ENCODE measurements at places on chromosomes 2 and 18. TPM values are rescaled to one million over a fixed set of nuclear protein-coding genes. Genes with fewer than 3 reads are reported as not detected.

The RIT2 gene
- total RNA-seq = not detected

- no peak for DNase-seq
Measured at GRCh38 chr2:42050010-42050702, 2.3 kb downstream of the PKDCC start.

The NYAP2 gene
- total RNA-seq = not detected

DNA sequence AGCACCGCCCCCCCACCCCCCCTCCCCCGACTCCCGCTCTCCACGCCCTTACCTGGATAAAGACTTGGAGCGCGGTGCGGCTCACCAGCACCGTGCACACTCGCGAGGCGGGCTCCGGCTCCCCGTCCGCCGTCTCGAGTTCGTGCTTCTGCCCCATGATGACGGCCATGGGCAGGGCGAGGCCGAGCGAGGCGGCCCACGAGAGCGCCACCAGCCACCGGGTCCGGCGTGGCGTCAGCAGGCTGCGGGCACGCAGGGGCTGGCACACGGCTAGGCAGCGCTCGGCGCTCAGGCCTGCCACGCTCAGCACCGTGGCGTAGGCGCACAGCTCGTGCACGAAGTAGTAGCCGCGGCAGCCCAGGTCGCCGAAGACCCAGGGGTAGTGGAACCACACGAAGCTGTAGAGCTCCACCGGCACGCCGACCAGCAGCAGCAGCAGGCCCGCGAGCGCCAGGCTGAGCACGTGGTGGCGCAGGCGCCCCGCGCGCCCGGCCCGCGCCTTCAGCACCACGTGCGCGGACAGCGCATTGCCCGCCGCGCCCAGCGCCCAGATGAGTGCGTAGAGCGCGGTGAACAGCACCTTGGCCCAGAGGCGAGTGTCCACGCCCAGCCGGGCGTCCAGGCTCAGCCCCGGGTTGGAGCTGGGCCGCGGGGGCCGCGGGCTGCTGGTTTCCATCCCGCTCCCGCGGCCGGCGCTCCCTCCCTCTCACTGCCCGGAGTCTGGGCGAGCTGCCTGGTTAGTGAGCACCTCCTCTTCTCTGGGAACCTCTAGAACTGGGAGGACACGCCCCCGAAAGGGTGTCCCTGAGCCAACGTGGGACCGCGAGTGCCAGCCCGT is at the start of gene NTSR2:
NTSR2 (minus strand) TSS at position 742 of the 838 bp plus-strand sequence; CDS start at position 676, 66 bp downstream.
- peak; percentile 51 for DNase-seq

DNA sequence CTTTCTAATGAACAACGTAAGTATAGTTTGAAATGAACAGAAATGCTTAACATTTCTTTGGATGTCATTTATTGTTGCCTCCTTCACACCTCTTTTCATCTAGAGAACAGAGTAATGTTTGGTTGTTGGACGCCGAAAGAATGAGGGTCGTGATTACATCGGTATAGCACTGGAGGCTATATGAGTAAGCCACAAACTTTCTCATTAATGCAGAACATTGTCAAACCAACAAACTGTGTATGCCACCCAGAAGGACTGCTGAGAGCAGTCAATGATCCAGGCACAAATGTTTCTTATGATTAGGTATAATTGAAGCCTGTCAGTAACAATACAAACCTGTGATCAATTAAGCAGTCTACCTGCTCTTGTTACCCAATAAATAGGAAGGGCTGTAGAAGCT is 1494.7 kb upstream of the NXPH2 start:
- no peak for DNase-seq

The NT5C1B gene
- total RNA-seq = not detected

- DNase-seq = no peak
Measured at GRCh38 chr2:236092714-236093113, 75.5 kb downstream of the GBX2 start.

The G6PC2 gene
- not detected for total RNA-seq

The SLC9A4 gene
- 0.08 TPM for total RNA-seq

DNA sequence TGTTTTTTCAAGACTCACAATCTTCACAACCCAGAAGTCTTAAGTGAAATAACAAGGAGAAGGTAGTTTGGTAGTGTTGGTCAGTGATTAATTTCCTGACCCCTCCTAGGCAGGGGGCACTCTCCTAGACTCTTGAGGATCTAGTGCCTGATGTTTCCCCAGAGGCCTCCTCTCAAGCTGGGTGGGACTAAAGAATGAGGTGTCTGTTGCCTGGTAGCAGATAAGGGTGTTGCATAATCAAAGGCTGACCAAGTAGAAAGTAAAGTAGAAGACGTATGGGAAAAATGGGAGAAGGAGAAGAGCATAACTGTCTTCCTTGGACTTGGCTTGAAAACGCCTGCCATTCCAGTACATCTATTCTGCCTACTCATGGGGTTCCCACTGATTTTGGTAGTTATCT is 37.8 kb downstream of the VIT start:
- no peak for DNase-seq

DNA sequence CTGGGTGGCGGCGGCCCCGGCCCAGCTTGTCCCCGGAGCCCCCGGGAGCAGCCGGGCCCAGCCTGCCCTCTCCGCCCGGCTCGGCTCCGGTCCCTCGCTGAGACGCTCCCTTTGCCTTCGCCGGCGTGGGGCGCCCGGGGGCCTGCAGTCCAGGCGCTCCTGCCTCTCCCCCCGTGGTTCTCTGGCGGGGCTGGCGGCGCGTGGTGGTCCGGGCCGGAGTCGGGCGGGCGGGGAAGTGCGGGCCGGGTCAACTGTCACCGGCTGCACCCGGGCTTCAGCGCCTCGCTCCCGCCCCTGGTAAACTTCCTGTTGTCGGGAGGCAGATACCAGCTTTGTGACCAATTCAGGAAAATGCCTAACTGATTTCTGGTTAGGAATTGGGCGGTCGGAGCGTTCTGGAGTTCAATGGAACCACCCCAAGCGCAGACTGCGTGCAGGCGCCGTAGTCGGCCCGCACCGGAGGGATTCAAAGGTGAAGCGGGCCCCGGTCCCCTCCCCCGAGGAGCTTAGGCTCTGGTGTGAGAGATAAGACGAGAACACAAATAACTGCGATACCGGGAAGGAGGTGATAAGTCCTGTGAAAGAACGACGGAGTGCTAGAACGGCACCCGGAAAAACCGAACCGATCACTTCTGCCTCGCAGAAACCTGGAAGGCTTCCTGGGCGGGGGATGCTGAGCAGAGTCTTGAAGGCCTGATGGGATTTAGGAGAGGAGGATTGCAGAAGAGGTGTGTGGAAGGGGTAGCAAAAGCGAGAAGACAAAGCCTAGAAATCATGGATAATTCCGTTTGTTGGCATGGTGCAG is 891 bp downstream of the CAB39 start:
- peak; percentile 55 for DNase-seq

DNA sequence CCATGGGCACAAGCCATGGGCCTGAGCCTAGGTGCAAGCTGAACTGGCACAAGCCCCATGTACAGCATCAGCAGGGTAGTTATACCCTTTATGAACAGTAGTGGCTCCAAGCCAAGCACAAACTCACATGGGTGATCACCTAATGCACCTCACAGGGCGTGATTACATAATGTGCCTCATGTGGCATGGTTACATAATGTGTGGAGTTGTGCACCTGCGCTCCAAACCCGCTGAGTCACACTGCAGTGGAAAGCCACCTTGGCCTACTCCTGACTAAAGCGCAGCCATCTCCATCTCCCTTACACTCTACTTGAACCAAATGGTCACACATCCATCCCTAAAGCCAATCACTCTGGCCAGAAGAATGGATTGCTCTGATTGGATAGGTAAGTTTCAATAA is 279.7 kb downstream of the MBD2 start:
- DNase-seq = no peak

Data from activated CD8-positive, alpha-beta T cell treated with anti-CD3 and anti-CD28 coated beads, Interleukin-2, amount 10 ng/mL, durations not matched to agents 7 days and 5 days (primary cell).